ENCODE measurements at places on chromosomes 2 and 18.

DNA sequence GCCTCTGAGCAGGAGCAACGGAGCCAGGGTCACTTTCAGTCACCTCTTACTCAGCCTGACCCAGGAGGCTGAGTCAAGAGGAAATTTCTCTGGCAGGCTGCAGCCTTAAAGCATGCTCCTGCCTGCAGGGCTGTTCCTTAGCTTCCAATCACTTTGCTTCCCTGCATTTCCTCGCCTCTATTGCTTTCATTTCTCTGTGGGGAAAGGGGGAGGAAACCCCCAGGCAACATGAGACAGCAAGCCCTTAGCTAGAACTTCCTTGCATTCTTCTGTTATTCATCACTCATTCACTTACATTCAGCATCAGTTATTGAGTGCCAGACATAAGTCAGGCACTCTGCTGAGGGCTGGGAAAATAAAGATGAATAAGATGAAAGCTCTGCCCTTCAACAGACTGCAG is 13.0 kb downstream of the XDH start:
- no peak for DNase-seq

GRCh38 chr2:175889701-175890302 is 112.3 kb downstream of the LNPK start:
- DNase-seq: peak; percentile 24

DNA sequence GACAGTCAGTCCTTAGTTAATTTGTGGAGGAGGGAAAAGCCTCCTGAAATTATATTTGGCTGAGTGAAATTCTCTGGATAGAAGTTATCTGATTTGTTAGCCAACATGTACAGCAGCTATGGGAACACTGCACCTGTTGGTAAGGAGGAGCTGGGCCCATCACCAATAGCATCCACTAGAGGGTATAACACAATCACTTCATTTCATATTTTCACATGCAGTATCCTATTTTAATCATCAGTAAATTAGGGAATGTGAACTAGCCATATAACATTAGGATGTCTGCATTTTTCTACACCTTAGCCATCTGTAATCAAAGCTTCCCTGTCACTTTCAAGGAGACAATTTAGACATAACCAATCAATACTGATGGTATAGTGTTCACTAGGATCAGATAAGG is 818.4 kb upstream of the CDH2 start:
- peak; percentile 56 for DNase-seq

DNA sequence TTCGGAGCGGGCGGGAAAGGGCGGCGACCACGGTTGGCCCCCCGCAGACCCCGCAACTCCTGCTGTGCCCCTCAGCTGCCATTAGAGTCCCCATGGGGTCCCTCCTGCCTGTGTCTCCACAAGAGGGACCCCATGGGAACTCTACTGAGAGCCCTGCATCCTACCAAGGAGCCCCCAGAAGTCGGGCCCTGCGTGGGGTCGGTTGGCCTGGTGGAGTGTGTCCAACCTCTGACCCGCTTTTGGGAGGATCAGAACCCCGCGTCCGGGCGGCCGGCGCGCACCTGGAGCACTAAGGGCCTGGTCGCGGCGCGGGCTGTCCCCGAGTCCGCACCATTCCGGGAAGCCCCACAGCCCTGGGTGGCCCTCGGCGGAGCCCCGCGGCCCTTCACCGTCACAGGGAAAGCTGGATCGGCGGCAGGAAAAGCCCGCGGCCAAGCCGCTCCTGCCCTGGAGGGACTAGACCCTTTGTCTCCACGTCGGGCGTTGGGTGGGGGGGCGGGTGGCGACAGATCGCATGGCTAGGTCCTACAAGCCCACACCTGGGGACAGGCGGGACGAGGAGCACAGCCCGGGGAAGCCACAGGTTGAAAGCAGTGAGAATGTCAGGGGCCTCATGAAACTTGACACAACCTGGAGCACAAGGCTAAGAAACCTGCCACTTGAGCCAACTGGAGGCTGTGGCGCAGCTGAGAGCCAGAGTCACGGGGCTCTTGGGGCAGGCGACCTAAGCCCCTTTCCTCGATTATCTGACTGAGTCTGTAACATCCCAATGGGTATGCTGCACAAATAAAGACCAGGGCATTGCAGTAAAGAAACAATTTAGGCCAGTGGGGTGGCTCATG is 11.2 kb upstream of the CXXC1 start:
- DNase-seq: peak; percentile 30

DNA sequence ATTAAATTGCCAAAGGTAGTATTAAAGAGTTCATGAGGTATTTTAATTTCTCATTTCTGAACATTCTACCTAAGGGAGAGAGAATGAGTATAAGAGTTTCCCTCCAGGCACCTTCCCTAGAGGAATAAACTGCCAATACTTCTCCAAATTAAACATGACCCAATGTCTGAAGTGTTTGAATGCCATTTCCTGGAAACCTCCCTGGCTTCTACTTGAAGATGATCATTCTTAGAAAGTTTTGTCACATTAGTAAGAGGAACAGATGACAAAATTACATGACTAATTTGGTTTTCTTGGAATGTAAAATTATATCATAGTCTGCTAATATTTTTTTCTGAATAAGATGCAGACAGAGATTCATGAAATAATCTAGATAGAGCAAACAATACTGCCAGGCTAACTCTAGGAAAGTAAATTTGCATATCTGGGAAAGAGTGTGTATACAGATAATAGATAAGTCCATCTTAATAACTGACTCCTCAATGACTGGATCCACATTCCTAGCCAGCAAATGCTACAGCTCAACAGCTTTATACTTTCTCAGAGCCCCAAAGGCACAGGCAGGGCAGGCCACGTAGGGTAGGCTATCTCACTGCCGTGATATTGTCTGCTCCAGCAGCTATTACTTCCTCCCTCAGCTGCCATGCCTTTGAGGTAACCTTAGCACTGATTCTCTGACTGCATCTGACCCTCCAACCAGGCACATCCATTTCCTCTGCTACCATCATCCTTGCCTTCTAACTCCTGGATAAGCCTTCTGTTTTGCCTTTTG is 630.8 kb upstream of the PIK3C3 start:
- DNase-seq: no peak

- DNase-seq: no peak
Observed at GRCh38 chr18:35611518-35611917, 30.0 kb downstream of the GALNT1 start.

GRCh38 chr2:18301421-18302139 is 258.9 kb downstream of the RDH14 start:
- DNase-seq: no peak

- DNase-seq: no peak
Observed at GRCh38 chr2:234526711-234527110, 29.8 kb upstream of the ARL4C start.

DNA sequence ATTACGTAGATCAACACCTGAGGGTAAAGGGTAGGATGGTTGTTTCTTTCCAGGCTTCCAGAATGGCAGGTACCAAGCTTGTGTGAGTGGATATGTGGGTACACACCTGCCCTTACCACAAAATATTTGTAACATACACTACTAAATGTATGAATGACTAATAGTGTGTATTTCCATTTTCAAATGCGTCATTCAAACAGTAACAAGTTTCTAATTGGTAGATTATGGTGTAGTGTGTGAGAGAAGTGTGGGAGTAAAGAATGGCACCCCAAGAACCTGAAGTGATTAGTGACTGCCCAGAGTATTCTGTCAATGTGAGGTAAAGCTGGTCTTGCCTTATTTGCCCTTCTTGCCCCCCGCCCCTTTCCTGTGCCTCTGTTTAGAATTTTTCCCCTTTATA is 21.1 kb downstream of the AGPS start:
- no peak for DNase-seq

DNA sequence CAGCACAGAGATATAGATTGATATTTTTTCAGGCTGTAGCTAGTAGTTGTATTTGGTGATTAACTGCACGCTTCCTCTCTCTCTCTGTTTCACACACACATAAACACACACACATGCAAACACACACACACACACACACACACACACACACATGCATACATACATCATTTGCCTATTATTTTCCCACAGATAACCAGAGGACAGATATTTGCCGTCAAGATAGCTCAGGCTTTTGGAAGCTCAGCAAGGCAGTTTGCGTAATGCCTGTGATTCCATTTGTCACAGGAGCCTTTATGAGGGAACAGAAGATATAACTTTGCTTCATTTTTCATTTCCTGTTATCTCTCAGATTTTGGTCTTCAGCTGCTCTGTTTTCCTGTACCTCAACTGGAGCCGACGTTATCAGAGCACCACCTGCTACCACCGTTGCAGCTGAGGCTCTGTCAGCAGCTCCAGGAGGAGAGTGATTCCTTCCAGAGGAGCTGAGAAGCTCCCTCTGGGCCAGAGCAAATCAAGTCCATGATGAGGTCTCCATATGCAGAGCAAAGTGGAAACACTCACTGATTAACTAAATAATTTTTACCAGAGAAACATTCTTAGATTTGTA is 341.9 kb upstream of the PIK3C3 start:
- no peak for DNase-seq

DNA sequence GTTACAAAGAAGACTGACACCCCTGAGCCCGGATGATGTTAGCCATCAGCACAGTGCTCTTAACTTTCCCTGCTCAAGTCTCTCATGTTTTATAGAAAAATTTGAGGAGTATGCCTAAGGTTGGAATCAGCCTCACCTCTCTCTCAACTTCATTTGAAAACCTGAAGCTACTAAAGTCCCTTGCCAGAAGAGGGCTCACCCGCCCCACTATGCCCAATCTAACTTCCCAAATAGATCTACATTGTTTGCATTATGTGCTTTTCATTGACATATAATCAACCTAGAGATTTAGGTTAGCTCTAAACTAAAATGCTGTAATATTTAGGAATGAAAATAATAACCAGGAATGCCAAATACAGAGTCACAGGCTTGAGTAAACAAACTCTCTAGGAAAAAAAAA is 305.4 kb downstream of the NCKAP5 start:
- no peak for DNase-seq

DNA sequence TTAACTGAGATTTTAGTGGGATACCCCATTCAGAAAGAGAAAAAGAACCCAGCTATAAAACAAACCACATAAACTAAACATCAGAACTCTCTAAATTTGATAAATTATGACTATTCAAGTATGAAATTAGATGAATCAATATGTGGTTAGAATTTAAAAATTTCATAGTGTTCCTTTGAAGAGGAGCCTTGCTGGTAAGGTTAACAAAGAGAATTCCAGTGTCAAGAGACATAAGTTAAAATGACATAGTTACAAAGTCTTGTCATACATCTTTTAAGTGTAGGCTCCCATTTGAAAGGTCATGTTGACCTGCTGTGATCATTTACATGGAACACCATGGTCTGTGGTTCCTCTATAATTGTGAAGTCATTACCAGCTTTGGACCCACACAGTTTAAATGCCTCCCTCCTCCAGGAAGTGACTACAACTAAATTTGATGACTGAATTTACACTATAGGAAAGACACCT is 231.6 kb upstream of the ETAA1 start:
- DNase-seq: peak; percentile 4

GRCh38 chr2:64699712-64700111 is 46.0 kb upstream of the SERTAD2 start:
- DNase-seq: no peak

DNA sequence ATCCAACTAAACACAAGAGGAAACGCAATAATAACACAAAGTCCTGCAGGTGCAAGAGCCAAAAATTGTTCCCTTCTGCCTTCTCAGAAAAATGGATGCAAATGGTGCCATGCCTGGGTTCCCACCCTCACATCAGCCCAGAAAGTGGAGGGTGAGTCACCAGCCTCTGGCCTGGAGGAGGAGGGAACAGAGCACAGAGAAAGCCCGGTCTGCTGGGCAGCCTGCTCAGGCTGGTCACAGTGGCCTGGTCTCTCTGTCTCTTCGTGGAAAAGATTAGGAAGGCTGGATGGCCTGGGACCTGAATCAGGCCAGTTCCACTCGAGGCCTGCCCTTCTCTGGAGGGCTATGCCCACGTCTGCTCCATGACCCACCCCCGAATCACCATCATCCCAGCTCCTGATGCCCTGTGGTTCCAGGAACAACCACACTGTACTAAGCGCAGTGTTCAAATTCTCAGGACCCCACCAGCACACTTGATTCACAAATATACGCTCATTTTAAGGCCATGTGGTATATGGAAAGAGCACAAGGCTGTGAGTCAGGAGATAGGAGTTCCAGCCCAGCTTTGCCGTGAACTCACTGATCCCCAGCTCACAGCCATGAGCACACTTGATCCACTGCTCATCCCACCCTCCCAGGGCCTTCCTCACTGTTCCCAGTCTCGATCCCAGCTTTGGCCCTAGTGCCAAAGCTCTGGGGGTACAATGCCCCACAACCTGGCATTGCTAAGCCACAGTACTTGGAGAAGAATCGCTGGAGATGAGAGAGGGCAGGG is 82.1 kb downstream of the ZBTB7C start:
- DNase-seq: no peak

GRCh38 chr2:181421131-181421458 is 36.1 kb upstream of the ITGA4 start:
- DNase-seq: no peak

DNA sequence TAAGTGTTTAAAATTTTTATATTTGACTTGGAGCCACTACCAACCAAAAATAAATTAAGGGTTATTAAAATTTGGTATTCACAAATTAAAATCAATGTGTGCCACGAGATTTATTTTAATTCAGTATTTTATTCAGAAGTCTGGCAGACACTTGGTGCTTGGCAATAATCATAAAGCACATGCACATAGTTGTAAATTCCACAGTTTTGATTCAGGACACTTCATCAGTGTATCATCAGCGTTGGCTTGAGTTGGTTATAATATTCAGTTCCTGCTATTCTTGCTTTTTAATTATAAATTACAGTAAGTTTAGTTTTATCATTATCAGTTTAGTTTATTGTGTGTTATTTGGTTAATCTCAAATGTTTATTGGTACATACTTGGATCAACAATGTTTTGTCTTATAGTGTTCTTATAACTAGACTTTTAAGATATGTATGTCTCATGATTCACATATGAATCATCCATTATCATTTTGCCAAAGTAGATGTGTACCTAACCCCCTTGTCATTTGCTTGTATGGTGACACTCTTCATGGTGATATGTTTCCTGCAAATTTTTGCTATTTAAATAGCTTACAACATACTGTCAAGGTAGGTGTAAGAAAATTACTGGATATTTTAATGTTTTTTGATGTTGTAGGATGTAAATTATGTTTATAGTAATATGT is 237.9 kb downstream of the BABAM2 start:
- no peak for DNase-seq

DNA sequence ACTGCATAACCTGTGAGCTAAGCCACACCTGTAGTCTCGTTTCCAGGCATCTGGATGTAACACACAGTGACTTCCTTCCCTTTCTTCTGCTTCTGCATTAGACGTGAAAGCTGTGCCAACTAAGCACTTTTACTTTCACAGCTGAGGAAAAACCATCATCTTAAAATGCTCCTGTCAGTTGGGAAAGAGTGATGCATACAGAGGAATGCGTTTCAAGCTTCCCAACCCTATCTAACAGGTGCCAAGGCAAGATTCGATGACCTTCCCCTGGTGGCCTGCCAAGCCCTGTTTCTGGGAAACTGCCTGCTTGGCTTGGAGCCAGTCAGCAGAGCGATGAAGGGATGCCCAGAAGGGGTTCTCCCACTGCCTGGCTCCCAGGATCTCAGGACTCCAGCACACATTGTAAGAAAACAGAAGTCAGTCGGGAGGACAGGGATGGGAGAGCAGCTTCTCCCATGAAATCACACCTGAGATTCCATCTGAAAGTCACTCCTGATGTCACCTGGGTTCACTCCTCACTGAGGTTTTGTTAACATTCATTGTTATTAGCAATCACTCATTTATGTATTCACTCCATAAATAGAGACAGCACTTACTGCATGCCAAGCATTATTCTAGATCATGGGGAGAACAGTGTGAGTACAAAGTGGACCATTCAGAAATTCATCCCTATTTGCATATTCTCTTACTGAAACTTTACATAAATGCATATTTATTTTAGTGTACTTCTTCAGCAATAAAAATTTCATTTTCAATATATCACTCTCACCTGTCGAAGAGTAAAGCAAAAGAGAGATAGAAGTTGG is 64.1 kb downstream of the DTNA start:
- no peak for DNase-seq
